Liver (tissue), 10 donors: ENCODE measurements at places on chromosomes 16 and 17.

GRCh38 chr17:46772475-46773220 is 45.8 kb downstream of the WNT3 start:
- DNase-seq, result no peak

- DNase-seq, result no peak
Observed at GRCh38 chr16:89890200-89890599, 16.8 kb downstream of the TCF25 start.

- DNase-seq, result no peak
Observed at GRCh38 chr16:61887903-61888302, 148.3 kb downstream of the CDH8 start.

DNA sequence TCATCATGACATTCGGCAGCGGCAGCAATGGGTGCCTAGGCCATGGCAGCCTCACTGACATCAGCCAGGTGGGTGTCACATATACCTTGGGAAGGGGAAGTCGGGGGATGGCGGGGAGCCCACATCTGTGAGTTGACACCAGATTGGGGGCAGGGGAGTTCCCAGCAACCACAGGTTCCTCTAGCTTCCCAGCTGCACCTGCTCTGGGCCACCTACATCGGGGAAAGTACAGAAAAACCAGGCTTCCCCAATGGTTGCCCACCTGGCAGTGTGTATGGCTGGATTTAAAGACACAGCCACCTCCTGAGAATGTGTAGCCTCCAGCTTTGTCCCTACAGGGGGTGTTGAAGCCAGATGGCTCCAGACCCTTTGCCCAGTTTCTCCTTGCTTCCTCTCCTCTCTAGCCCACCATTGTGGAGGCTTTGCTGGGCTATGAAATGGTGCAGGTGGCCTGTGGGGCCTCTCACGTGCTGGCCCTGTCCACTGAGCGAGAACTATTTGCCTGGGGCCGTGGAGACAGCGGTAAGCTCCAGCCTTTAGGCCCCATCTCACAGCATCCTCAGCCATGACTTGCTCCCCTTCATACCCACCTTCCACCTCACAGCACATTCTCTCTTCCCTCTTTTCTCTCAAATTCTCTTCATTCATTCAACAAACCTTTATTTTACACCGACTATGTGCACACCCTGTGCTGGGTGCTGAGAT is 5.0 kb upstream of the TRAF4 start:
- DNase-seq, result no peak

DNA sequence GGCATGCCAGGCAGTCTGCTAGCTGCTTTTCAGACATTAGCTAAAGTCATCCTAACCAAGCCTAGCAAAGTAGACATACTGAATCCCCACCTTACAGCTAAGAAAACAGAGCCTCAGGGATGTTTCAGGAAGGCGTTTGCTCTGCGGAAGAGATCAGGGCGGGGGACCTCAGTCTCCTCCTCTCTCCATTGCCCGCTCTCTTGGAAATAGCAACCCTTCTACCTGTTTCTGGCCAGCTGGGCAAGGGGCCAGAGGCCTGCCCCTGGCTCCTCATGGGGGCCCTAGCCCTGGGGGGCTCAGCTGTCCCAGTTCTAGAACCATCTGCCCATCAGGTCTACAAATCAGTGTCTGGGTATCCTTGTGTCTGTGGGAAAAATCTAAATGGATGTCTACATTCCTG is 14.5 kb downstream of the PITPNM3 start:
- DNase-seq, result no peak

DNA sequence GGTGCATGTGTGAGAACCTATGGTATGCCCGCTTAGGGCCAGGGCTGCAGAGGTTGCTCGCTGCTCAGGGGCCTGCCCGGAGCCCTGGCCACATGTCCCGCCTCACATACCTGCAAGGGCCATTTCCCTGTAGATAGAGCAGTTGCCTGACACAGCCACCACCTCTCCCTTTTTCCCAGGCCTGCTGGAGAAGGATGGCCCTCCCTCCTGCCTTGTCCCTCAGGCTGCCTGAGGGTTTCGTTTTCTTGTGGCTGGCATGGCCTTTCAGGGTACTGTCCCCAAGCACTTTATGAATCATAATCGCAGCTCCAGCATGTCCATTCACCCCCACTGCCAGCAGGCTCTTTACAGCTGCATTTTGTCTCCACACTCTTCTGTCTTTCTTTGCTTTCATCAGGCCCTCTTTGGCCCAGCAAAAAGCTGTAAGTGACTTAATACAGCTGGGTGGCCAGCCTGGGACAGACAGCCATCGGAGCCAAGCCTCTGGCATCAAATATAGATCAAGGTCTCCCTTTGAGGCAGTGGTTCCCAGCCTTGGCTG is 65.7 kb downstream of the MPRIP start:
- no peak for DNase-seq

- no peak for DNase-seq
Observed at GRCh38 chr17:17151541-17151940, 54.6 kb downstream of the PLD6 start.

GRCh38 chr17:3968015-3968414 is 3.8 kb upstream of the ATP2A3 start:
- no peak for DNase-seq

DNA sequence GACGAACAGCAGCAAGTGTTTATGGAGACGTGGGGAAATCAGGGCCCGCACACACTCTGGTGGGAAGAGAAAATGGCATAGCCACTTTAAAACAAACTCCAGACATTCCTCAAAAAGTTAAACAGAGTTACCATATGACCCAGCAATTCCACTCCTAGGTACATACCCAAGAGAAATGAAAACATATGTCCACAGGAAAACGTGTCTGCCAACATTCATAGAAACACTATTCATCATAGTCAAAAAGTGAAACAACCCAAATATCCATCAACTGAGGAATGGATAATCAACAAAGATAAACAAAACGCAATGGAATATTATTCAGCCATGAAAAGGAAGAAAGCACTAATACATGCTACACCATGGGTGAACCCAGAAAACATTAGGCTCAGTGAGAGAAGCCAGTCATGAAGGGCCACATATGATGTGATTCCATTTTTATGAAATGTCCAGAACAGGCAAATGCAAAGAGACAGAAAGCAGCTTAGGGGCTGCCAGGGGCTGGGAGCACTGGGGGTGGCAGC is 32.8 kb downstream of the ADCY9 start:
- no peak for DNase-seq

DNA sequence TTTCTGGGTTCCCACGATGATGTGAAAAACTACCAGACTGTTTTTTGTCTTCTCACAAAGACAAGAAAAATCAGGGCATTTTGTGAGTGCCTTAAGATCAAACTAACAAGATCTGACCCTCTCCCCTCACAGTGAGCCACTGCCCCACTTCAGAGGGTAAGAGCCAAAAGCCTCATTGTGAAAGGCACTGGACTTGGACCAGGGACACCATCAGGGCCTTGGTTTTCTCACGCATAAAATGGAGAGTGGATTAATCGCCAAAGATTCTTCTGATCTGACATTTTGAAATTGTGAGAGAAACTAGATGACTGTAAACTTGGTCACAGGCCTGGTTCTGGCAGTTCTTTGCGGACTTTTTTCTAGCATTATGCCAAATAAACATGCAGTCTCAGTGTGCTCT is 21.0 kb upstream of the ENDOV start:
- no peak for DNase-seq

GRCh38 chr16:22123146-22123545 is 30.8 kb downstream of the VWA3A start:
- DNase-seq, result no peak

DNA sequence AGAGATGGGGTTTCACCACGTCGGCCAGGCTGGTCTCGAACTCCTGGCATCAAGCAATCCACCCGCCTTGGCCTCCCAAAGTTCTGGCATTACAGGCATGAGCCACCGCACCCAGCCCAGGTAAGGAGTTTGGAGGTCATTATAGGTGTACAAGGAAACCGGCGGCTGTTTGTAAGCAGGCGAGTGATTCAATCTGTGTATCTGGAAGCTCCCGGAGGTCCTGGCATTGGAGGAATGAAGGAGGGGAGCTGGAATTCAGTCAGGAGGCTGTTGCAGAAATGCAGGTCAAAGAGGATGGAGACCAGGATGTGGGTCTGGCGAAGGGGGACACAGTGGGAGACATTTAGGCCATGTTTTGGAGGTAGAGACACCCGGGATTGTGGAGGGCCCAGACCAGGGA is 18.8 kb downstream of the CDC42EP4 start:
- DNase-seq, result no peak
